K562 (cell line): ENCODE measurements at places on chromosomes 2 and 18. TPM values are rescaled to one million over a fixed set of nuclear protein-coding genes. Genes with fewer than 3 reads are reported as not detected.

Gene EGR4
- total RNA-seq: not detected in 2 replicates

- H3K36me3 ChIP-seq: no peaks in the 10 kb centered on the region
- DNase-seq: no peak
- no peak overlapping the region for H3K4me3 ChIP-seq
- H3K27ac ChIP-seq: no peak overlapping the region
- no peaks in the 10 kb centered on the region for H3K4me1 ChIP-seq
- no peaks in the 10 kb centered on the region for H3K27me3 ChIP-seq
Measured at GRCh38 chr2:149380205-149380604, 49.8 kb downstream of the LYPD6 start.

Gene SLC11A1
- 1.2 and 1.6 TPM in 2 replicates for total RNA-seq

- no peak overlapping the region for H3K27ac ChIP-seq
- no peaks in the 10 kb centered on the region; the same call in 2 of the 3 replicates for H3K27me3 ChIP-seq
- H3K4me1 ChIP-seq: no peaks in the 10 kb centered on the region
- H3K36me3 ChIP-seq: no peaks in the 10 kb centered on the region
- H3K4me3 ChIP-seq: no peak overlapping the region
Measured at GRCh38 chr2:233041722-233042323, 9.4 kb downstream of the NEU2 start.

GRCh38 chr18:64693766-64694165 is 544.9 kb upstream of the LINC00305 start:
- H3K36me3 ChIP-seq: no peaks in the 10 kb centered on the region
- no peak overlapping the region for H3K27ac ChIP-seq
- no peak for DNase-seq
- H3K27me3 ChIP-seq: no peaks in the 10 kb centered on the region
- H3K4me1 ChIP-seq: no peaks in the 10 kb centered on the region

Gene CLEC4F
- not detected in 2 replicates for total RNA-seq
